CD8-positive, alpha-beta T cell (primary cell): ENCODE measurements at places on chromosomes 7 and 10. TPM values are rescaled to one million over a fixed set of nuclear protein-coding genes. Genes with fewer than 3 reads are reported as not detected.

SLC26A5 gene
- total RNA-seq: 0.17 TPM

DDC gene
- total RNA-seq: not detected

IFIT5 gene
- total RNA-seq: 15.0 TPM

PKD2L1 gene
- not detected for total RNA-seq

KNDC1 gene
- not detected for total RNA-seq

HABP2 gene
- total RNA-seq: not detected

ADK gene
- 20.7 TPM for total RNA-seq

A1CF gene
- total RNA-seq: not detected

PHYHIPL gene
- total RNA-seq: not detected

TFEC gene
- total RNA-seq: not detected

ACHE gene
- total RNA-seq: 7.7 TPM

GIMAP6 gene
- 10.8 TPM for total RNA-seq

GPR146 gene
- total RNA-seq: 4.4 TPM

ZNF679 gene
- not detected for total RNA-seq

CTTNBP2 gene
- total RNA-seq: not detected
